ENCODE measurements at places on chromosomes 5 and 9.

GRCh38 chr9:33992632-33993031, 56.1 kb downstream of the UBAP2 start:
- DNase-seq, result peak; percentile 9

DNA sequence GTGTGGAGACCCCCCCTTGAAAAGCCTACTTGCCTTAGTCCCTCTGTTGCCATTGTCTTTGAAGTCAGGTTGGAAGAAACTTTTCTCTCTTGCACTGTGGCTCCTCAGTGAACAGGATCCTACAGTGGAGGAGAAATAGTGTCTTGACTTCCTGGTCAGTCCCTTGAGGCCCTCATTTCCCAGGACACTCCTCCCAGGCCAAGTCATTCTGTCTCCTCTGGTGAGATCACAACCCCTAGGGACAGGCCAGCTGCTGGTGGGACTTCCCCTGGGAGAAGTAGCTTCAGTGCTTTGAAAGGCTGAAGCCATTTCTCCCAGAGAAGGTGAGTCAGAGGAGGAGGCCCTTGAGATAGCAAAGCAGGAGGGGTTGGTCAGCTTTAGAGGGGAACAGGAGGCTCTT, 10.1 kb upstream of the GRIA1 start:
- peak; percentile 2 for DNase-seq

- peak; percentile 93 for DNase-seq
Measured at GRCh38 chr9:106799152-106799551, 63.8 kb upstream of the ZNF462 start.

- peak; percentile 75 for DNase-seq
Measured at GRCh38 chr9:115146581-115147021, 28.6 kb upstream of the TNC start.

GRCh38 chr5:72281764-72282499, 38.1 kb downstream of the MRPS27 start:
- DNase-seq, result peak; percentile 96

- DNase-seq, result no peak
Measured at GRCh38 chr5:5335107-5335506, 87.4 kb upstream of the ICE1 start.

DNA sequence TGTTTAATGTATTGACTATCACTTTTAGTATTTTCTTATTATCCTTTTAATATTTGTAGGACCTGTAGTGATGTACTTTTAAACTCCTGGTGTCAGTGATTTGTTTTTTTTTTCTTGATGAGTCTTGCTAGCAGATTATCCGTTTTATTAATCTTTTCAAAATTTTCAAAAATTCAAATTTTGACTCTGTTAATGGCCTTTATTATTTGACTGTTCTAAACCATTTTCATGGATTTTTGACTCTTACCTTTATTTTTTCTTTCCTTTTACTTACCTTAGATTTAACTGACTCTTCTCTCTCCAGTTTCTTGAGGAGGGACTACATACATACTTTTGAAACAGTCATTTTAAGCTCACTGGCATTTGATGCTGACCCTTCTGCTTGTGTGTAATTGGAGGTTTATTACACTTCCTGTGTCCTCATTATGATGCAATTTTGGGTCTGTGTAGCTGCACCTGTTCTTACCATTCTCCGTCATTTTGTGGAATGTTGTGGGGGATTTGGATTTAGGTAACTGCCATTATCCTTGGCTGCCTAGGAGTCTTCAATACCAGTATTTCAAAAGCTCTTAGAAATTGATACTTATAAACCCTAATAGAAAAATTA, 32.0 kb upstream of the EXOC3 start:
- DNase-seq, result no peak

GRCh38 chr9:134187891-134188385, 23.6 kb upstream of the RNU6ATAC start:
- DNase-seq, result no peak

- DNase-seq, result no peak
Measured at GRCh38 chr9:114559830-114560513, 27.6 kb upstream of the ATP6V1G1 start.

DNA sequence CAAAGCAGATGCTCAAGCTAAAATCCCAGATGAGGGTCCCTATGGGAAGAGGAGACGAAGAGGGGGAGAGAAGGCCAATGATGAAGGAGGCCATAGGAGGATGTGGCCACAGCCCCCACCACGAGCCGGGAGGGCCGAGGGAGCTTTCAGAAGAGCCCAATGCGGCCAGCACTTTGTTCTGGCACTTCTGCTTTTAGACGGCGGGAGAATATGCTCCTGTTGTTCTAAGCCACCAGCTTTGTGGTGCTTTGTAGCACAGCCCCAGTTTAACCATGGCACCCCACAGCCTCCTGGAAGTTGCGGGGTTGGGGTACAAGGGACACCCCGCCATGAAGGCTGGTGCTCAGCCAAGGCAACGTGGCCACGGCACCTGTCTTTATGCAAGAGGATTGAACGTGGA, 33.4 kb downstream of the LPCAT1 start:
- DNase-seq, result no peak

DNA sequence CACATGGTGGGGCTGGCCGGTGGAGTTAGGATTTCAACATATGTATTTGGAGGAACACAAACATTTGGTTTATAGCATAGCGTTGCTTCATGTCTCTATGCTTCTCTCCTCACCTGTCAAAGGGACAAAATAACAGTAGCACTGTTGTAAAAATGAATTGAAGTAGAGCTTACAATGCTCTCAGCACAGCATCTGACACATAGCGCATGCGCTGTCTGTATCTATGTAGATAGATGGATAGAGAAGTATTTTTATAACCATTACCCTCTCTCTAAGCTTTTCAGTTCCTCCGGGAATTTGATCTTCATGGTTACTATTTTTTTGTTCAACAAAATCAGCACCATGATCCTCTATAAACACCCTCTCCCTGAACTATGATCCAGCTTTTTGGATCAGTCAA, 166.0 kb downstream of the TTLL11 start:
- no peak for DNase-seq

DNA sequence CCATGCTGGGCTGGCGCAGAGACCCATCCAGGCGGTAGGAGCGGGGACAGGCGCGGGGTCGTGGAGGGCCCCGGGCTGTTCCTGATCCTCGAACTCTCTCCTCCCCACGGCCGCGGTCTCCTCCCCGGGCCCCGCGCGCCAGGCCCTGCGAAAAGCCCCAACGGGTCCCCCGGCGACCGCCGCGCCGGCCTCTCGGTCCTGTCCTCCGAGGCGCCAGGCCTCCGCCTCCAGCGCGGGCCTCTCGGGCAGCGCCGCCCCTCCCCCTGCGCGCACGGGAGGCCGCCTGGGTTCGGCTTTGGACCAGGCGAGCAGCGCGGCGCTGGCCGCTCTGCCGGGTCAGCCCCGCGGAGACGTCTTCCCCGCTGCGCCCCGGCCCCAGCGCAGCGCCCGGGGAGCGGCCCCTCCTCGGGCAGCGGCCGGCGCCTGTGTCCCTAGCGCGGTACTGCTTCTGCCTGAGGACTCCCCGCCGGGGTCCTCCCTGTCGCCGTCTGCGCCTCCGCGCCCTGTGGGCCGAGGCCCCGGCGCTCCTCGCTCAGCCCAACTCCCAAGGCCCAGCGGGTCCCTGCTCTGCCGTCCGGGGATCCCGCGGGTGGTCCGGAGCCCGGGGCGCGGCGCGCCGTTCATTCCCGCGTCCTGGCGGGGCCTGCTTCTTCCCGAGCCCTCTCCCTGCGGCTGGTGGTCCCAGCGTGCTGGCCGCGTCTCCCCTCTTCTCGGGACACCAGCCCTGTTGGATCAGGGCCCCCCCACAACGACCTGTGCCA, 13.4 kb downstream of the COL23A1 start:
- DNase-seq, result no peak

DNA sequence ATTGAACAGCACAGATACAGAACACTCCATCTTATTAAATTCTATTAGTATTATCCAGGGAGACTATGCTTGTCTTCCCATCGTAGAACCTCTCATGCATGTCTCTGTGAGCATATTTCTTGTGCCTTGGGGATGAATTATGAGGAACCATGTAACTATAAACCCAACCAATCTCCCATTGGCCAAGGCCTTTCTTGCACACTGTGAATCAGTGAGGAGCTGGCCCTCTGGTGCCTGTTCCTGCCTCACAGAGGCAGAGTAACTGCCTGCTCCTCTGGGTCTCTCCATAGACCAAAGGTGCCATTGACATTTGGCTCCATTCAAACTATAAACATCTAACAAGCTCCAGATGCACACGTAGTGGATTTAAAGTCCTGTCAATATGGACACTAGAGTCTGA, 190.4 kb downstream of the ENC1 start:
- DNase-seq, result no peak

DNA sequence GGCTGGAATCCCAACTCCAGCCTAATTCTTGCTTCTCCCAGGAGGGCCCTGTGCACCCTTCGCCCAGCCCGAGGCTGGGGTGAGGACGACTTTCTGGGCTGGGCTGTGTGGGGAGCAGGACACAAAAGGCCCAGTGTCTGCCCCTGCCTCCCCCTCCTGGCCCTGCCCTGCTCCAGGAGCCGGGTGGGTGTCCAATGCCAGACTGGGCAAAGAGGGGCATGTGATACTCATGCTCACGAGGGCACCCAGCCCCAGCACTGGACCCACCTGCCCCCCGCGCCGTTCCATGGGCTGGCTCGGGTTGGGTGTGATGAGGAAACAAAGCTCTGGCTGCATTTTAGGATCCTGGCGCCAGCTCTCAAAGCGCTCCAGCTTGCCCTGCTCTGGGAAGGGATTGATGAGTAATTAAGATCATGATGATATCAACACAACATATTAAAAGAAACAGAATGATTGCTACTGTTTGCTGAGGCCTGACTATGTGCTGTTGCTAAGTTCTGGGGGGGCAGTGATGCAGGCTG, 30.7 kb downstream of the LHX2 start:
- no peak for DNase-seq

DNA sequence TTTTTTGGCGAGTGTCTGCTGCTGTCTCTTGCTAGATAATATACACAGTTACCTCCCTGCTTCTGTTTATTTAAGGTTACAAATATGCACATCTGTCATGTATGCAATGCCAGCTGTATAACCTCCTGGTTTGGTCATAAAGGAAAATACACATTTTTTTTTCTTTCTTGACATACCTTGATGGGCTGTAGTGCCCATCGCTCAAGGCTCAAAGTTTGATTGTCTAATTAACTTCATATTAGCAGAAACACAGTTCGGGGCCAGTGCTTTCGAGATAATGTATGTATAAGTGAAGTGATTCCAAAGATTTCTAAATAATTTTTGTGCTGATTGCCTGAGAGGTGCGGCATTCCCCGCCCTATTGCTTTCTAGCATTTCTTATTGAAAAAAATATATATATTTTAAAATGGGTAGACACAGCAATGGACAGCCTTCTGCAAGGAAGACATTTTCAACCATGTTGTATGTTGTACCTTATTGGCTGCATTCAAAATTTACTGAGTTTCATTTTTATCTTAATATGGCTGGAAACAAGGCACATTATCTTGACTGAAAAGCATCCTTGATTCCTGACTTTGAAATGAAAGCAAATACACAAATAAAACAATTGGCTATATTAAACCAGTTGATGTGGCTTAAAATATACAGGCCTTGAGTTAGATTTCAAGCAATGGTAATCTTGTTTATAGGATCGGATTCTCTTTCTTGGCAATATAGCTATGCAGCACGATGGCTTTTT, 206.2 kb downstream of the MEF2C start:
- DNase-seq, result no peak

GRCh38 chr9:77486968-77487367, 161.2 kb downstream of the GNA14 start:
- peak; percentile 32 for DNase-seq

- no peak for DNase-seq
Measured at GRCh38 chr5:108436696-108437095, 54.8 kb upstream of the FBXL17 start.

GRCh38 chr9:134950386-134951210, 32.9 kb upstream of the FCN1 start:
- DNase-seq, result no peak

- peak; percentile 76 for DNase-seq
Measured at GRCh38 chr9:38443181-38443580, 18.9 kb upstream of the IGFBPL1 start.

Measured in choroid plexus epithelial cell (primary cell).